Activated CD4-positive, CD25-positive, alpha-beta regulatory T cell treated with anti-CD3 and anti-CD28 coated beads, Interleukin-2, amount 50 U/mL, for 24 hours (primary cell): ENCODE measurements at places on chromosomes 7 and 10.

GRCh38 chr7:17075601-17076255, 193.9 kb upstream of the AGR3 start:
- no peak for ATAC-seq

DNA sequence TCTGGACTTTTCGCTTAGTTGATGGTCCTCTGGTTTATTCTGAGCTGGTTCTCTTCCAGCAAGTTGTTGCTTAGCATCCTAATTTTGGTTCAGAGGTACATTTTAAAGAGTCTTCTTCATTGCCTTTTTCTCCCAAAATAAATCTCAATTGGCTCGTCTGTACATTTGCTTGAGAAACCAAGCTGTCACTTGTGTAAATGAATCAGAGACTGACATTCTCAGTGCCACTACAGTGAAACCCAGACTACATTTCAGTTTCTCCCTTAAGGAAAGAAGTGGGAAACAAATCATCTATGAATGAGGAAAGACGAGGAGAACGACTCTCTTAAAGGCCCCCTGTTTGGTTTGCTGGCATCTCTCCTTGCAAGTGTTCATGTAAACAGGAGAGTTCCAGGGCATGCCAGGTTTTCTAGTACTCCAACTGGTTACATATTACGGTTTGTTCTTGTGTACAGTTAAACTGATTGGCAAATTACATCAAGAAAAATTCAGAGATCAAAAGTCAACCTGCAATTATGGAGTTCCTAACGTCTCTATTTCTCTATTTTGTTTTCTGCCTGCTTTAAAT, 654.6 kb downstream of the SH2D4B start:
- ATAC-seq = no peak

GRCh38 chr7:39324139-39324760, 242.0 kb upstream of the YAE1 start:
- ATAC-seq = no peak

DNA sequence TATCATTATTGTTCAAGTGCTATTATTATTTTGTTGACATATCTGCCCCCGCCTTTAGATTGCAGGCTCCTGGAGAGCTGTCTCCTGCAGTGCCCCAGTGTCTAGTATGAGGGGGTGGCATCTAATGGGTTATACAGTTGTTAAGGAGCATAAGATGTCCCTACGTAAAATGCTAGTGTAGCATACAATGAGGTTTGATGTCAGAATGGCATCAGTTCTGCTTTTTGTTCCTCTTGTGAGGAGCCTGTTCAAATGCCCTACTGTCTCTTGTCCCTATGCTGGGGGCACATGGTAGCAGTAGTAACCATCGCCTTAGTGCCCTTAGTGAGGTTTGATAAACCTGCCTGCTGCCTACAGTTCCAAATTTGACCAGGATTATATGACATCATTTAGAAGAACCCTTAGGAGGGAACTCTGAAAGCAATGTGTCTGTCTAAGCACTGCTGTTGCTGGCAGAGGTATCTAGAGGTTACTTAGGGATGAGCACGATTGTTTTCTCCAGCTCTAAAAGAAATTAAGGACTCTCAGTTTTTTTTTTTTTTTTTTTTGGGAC, 9.7 kb downstream of the CREM start:
- ATAC-seq = peak; percentile 14

DNA sequence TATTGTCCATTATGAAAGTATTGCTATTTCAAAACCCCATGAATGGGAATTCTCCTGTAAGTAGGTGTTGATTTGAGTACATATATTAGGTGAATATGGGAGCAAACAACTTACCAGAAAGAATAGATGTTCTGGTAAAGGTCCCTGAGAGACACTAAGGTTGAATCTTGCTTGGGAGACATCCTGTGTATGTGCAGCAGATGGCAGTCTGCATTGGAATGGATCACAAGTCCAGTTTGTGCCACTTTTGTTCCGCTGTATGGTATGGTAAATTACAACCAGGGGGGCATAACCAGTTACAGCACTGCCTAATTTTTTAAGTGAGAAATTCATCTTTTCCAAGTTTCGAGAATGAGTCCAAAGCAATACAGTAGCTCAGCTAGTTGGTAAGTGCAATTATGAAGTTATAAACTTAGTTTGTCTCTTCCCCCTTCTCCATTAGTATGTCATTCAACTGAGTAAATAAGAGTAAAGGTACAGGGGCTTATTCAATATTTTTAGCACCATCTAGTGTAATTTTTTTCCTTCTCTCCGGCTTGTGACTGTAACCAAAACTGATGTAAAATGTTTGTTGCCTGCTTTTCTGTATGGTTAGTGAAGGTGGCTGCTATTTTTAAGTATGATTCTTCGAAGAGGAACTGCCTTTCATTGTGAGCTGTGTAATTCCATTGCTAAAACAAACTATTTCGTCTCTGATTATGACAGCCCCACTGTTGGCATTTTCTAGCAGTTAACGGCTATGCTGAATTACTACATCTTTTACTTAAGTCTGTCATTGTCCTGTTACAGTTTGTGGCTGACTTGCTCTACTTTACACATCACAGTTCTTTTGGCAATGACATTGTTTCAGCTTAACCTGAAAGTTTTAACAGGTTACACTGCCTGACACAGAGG, 2.8 kb downstream of the MCU start:
- no peak for ATAC-seq

GRCh38 chr10:77264107-77264506, 373.5 kb downstream of the KCNMA1 start:
- no peak for ATAC-seq
